ENCODE measurements at places on chromosomes 1 and 21.
A peak's percentile ranks its signal among the peaks of the same experiment; 100 is the strongest.

- H3K4me3 ChIP-seq, result peak overlapping the region; percentile 23
- no peaks in the 10 kb centered on the region for H3K27me3 ChIP-seq
- peak; percentile 30 for DNase-seq
- peak overlapping the region; percentile 81 for H3K27ac ChIP-seq
- H3K4me1 ChIP-seq, result peaks cover 72% of the 10 kb centered on the region
These were observed 5.7 kb upstream of the CAP1 start for GRCh38 chr1:40034869-40035268.

GRCh38 chr1:44401256-44402228, 3.5 kb upstream of the RNF220 start:
- DNase-seq, result no peak
- peaks cover 18% of the 10 kb centered on the region for H3K4me1 ChIP-seq
- H3K27ac ChIP-seq, result no peak overlapping the region
- H3K27me3 ChIP-seq, result peaks cover 72% of the 10 kb centered on the region

- no peaks in the 10 kb centered on the region for H3K36me3 ChIP-seq
- H3K27ac ChIP-seq, result no peak overlapping the region
- no peaks in the 10 kb centered on the region for H3K4me1 ChIP-seq
- peaks cover 16% of the 10 kb centered on the region for H3K27me3 ChIP-seq
- no peak for DNase-seq
These were observed 4.8 kb downstream of the OVGP1 start for GRCh38 chr1:111422546-111423391.

GRCh38 chr1:171313319-171313834, 606 bp upstream of the FMO4 start:
- peak overlapping the region; percentile 73 for H3K4me3 ChIP-seq
- H3K27ac ChIP-seq, result no peak overlapping the region
- peaks cover 14% of the 10 kb centered on the region for H3K4me1 ChIP-seq
- H3K27me3 ChIP-seq, result no peaks in the 10 kb centered on the region
- no peaks in the 10 kb centered on the region for H3K36me3 ChIP-seq

DNA sequence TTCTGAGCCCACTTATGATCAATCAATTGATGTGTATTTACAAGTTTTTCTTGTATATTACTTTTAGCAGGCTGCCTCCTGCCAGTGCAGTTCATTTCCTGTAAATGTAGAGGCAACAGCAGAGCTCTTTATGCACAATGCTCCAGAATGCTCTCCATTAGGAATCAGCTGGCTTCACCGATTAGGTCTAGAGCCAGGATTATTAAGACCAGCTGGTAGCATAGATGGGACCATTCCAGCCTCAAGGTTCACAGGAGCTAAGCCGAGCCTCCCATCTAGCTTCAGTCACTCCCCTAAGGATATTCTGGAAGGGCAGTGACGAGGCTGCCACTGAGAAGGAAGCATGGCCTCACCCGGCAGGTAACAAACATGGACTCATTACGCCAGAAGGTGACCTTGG, 36.8 kb downstream of the DHRS3 start:
- H3K4me3 ChIP-seq, result no peak overlapping the region
- no peaks in the 10 kb centered on the region for H3K27me3 ChIP-seq
- H3K4me1 ChIP-seq, result no peaks in the 10 kb centered on the region
- H3K27ac ChIP-seq, result no peak overlapping the region

GRCh38 chr1:30893776-30894507, 14.6 kb downstream of the SDC3 start:
- no peak overlapping the region for H3K27ac ChIP-seq
- H3K36me3 ChIP-seq, result no peaks in the 10 kb centered on the region
- no peak for DNase-seq

DNA sequence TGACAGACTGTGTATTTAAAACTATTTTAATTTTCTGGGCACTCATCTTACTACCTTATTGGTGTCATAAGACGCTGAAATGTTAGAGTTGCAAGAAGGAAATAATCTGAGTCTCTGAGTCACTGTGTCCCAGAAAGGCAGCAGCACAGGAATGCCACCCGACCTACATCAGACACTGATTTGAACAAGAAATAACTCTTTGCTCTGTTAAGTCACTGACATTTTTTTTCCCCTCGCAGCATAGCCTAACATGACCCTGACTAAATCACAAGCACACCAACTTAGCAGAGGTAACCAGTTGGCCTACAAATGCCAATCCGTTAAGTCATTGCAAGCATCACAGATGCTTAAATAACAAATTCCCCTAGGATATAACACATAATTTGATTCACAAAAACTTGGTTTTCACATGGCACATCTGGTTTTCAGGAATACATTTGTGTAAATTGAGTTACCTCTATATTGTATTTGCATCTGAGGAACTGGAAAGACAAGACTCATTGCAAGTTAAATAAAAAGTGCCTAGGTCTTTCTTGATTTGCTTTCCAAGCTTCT, 349.1 kb downstream of the SEC16B start:
- no peaks in the 10 kb centered on the region for H3K4me1 ChIP-seq
- H3K36me3 ChIP-seq, result no peaks in the 10 kb centered on the region
- no peaks in the 10 kb centered on the region for H3K27me3 ChIP-seq
- no peak overlapping the region for H3K4me3 ChIP-seq

GRCh38 chr1:235138821-235139220, 10.2 kb upstream of the TOMM20 start:
- no peak for DNase-seq
- H3K36me3 ChIP-seq, result peaks cover 70% of the 10 kb centered on the region
- H3K27ac ChIP-seq, result no peak overlapping the region
- no peaks in the 10 kb centered on the region for H3K27me3 ChIP-seq

GRCh38 chr1:198520524-198521254, 19.8 kb downstream of the ATP6V1G3 start:
- no peaks in the 10 kb centered on the region for H3K27me3 ChIP-seq
- no peaks in the 10 kb centered on the region for H3K36me3 ChIP-seq
- peaks cover 69% of the 10 kb centered on the region for H3K4me1 ChIP-seq
- no peak for DNase-seq
- H3K4me3 ChIP-seq, result peak overlapping the region; percentile 55
- H3K27ac ChIP-seq, result peak overlapping the region; percentile 85

Data from activated naive CD4-positive, alpha-beta T cell treated with anti-CD3 and anti-CD28 coated beads, Interleukin-2, amount 10 ng/mL, durations not matched to agents 7 days and 5 days (primary cell).